Right ventricle myocardium superior (tissue), 1 donor: ENCODE measurements at places on chromosomes 12 and 14. TPM values are rescaled to one million over a fixed set of nuclear protein-coding genes. Genes with fewer than 3 reads are reported as not detected.
A peak's percentile ranks its signal among the peaks of the same experiment; 100 is the strongest.

TAS2R31 gene
- total RNA-seq = 0.38 TPM

GPR135 gene
- total RNA-seq = 1.4 TPM

SYNE3 gene
- 15.1 TPM for total RNA-seq

DNA sequence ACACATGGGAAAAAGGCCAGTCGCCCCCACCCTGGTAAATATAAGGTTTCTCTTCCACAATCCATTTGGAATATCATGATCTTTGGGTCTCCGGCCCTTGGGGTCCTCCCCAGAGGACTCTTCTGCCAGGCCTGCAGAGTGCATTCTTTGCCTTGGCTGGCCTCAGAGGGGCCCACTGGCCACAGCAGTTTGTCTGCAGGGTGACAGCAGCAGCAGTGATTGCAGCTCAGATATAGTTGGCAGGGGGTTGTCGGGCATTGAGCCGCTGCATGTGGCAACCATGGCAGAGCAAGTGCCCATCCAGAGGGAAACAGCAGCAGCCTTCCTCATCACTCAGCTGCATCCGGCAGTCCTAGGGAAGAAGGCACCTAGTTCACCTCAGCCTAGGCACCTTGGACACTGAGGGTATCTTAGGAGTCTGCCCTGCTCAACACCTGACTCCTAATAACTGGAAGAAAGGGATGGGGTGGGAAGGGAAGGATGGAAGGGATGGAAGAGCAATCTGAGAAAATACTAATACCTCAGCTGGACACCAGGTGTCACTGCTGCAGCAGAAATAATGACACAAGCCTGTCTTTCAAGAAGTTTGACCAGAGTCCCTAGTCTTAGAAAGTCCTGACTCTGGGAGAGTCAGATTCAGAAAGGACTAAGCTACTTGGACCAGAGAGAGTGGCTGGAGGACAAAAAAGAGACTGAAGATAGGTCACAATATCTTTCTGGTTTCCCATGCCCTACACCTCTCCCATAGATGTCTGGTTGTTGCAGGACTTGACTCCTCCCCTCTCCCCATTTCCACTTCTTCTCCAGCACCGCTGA, 8.9 kb downstream of the AJUBA start:
- DNase-seq = no peak

- peak; percentile 41 for DNase-seq
Observed at GRCh38 chr12:65822732-65823512, 1.4 kb upstream of the HMGA2 start.

DNA sequence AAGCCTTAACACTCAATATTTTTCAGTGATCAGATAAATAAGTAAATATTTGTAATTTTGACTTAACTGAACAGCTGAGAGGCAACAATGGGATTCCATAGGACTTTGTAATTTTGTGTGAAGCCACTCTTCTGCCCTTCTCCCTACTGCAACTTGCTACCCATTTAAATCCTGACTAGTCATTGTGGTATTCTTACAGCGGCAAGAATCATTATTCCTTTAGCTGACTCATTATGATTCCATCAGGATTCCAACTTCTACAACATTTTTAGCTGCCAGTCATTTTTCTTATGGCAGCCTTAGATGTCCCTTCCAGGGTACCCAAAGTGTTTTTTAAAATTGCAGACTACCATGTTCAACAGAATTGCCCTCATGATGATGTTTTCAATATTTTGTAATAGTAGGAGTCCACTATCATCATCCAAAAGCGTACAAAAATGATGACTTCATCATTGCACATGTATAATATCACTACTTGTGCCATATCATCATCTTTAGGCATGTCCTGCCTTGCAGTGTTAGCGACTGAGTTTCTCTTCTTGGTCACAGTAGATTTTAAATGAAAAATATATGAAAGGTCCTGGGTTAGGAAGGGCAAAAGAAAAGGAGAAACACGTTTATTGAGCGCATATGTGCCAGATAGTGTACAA, 5.1 kb upstream of the MAGOHB start:
- no peak for DNase-seq

DNA sequence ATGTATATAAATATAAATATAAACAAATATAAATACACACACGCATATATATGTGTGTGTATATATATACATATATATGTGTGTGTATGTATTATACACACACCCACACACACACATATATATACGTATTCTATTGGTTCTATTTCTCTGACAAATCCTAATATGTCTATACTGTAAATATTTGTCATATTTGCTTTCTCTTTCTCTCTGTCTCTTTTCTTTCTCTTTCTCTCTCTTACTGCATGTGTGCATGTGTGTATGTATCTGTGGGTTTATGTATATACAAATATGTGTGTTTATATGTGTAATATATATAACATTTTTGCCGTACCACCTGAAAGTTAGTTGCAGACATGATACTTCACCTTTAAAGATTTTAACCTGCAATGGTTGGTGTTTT, 174.2 kb upstream of the PLEKHG7 start:
- no peak for DNase-seq

DBX2 gene
- total RNA-seq = 0.08 TPM

CMKLR1 gene
- total RNA-seq = 7.2 TPM
